ENCODE measurements at places on chromosomes 6 and 20. TPM values are rescaled to one million over a fixed set of nuclear protein-coding genes. Genes with fewer than 3 reads are reported as not detected.

GRCh38 chr6:134544737-134545136 is 226.8 kb upstream of the SGK1 start:
- no peaks in the 10 kb centered on the region for H3K4me1 ChIP-seq
- no peak overlapping the region for H3K27ac ChIP-seq
- H3K4me3 ChIP-seq = no peak overlapping the region
- no peaks in the 10 kb centered on the region for H3K27me3 ChIP-seq
- H3K36me3 ChIP-seq = no peaks in the 10 kb centered on the region
- DNase-seq = no peak

DNA sequence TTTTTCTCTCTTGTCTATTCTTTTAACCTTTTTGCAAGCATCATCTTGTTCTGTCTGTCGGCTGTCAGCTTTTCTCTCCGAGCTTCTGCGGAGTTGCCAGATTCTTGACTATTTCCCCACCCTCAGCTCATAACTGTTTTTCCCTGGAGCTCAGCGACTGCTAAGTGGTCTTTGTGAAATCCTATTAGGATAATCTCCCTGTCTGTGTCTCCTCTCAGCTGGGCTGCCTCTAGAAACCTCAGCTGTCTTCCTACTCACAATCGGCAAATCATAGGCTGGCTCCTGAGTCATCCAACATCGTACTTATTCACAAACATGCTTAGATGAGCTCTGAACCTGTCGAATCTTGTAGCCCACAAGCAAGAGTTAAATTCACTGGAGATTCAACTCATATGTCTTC is 332.3 kb downstream of the PTPRT start:
- H3K36me3 ChIP-seq = no peaks in the 10 kb centered on the region
- no peaks in the 10 kb centered on the region for H3K4me1 ChIP-seq
- DNase-seq = no peak
- H3K27ac ChIP-seq = no peak overlapping the region

- H3K36me3 ChIP-seq = no peaks in the 10 kb centered on the region
- DNase-seq = no peak
- H3K4me1 ChIP-seq = no peaks in the 10 kb centered on the region
- no peak overlapping the region for H3K27ac ChIP-seq
- H3K4me3 ChIP-seq = no peak overlapping the region
These were observed 11.5 kb upstream of the PDYN start for GRCh38 chr20:2005359-2005758.

DNA sequence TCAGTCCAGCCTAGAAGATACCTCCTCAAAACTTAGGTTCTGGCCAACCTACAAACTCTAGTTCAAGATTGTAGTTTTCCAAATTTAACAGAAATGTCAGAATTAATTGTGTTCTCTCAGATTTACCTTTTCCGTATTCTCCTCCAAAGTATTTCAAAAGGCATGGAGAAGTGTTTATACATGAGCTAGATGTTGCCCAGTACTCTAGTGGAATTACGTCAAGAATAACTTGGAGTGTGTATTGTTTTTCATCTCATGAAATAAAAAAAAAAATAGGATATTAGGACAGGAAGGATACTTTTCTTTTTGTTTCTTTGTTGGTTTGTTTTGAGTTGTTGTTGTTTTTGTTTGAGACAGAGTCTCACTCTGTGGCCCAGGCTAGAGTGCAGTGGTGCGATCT is 32.3 kb upstream of the MARCKS start:
- H3K4me1 ChIP-seq = no peaks in the 10 kb centered on the region
- H3K27me3 ChIP-seq = peaks cover 3% of the 10 kb centered on the region
- no peak overlapping the region for H3K27ac ChIP-seq
- no peak for DNase-seq

DNA sequence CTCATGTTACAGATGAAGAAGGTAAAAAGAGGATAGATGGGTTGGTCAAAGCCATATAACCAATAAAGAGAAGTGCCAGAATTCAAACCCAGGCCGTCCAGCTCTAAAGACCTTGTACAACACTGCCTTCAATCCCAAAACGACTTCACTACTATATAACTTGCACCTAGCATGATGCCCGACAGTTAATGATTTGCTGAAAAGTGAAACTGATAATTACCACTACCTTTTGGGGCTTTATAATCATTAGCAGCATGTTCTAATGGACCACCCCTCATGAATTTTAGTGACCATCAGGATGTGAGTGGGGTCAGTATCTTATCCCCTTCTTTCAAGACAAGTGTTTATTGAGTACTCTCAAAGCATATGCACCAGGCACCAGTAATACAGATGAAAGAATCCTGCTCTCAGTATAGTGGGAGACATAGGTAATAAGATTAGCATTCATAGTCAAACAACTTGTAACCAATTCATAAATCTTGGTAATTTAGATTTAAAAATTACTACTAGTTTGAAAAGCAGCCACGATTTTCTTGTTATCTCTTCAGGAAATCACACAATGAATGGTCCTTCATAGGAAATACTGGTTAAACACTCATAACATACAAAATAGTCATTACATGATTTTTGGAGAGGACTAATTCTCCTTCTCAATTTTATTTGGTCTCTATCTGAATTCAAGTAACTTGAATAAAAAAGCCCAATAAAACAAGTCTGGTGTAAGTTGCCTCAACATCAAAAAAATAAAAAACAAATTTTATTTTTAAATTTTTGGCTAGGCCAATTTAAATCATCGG is 98.0 kb downstream of the EPB41L2 start:
- H3K4me1 ChIP-seq = no peaks in the 10 kb centered on the region
- H3K27ac ChIP-seq = no peak overlapping the region
- H3K4me3 ChIP-seq = no peak overlapping the region
- DNase-seq = no peak

GRCh38 chr6:85470023-85470410 is 20.1 kb downstream of the NT5E start:
- DNase-seq = no peak
- H3K27me3 ChIP-seq = peaks cover 17% of the 10 kb centered on the region
- no peaks in the 10 kb centered on the region for H3K36me3 ChIP-seq
- H3K4me1 ChIP-seq = peaks cover 8% of the 10 kb centered on the region

Gene LAMA5
- 4.3 TPM for total RNA-seq

DNA sequence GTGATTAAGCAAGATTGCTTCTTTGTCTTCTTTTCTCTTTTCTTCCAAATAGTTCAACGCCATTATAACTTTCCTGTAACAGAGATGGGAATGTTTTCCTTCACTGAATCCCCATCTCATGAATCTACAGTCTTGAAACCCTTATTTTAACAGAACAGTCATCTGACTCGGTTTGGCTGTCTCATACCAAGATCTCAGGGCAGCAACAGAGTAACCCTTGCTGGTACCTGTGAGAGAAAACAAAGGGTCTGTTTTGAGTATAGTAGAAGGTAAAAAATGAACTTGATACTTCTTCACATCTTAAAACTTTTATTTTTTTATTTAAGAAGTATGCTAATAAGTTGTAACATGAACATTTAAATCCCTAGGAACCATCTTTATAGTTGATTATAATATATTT is 19.6 kb upstream of the DSE start:
- H3K36me3 ChIP-seq = no peaks in the 10 kb centered on the region
- no peak overlapping the region for H3K4me3 ChIP-seq
- no peak for DNase-seq
- no peaks in the 10 kb centered on the region for H3K27me3 ChIP-seq

Gene BPI
- not detected for total RNA-seq

- H3K4me1 ChIP-seq = peaks cover 8% of the 10 kb centered on the region
- H3K27me3 ChIP-seq = no peaks in the 10 kb centered on the region
- H3K4me3 ChIP-seq = no peak overlapping the region
- H3K36me3 ChIP-seq = no peaks in the 10 kb centered on the region
- H3K27ac ChIP-seq = no peak overlapping the region
These were observed 47.7 kb downstream of the AKAP7 start for GRCh38 chr6:131182991-131183425.

GRCh38 chr6:75493400-75494064 is at the start of gene FILIP1:
Gene FILIP1, minus strand, starts transcription at chr6:75493800. Its CDS starts 78,828 bp downstream, at chr6:75414972.
- H3K27me3 ChIP-seq = peaks cover 7% of the 10 kb centered on the region
- no peaks in the 10 kb centered on the region for H3K36me3 ChIP-seq
- DNase-seq = no peak
- H3K4me3 ChIP-seq = no peak within 1 kb of the TSS
- H3K27ac ChIP-seq = no peak within 1 kb of the TSS
- H3K4me1 ChIP-seq = peaks cover 3% of the 10 kb centered on the region

Gene MYLK4
- total RNA-seq = 0.88 TPM

GRCh38 chr6:8683204-8683603 is 247.9 kb upstream of the SLC35B3 start:
- DNase-seq = no peak
- no peak overlapping the region for H3K4me3 ChIP-seq
- H3K36me3 ChIP-seq = no peaks in the 10 kb centered on the region
- H3K4me1 ChIP-seq = no peaks in the 10 kb centered on the region
- no peak overlapping the region for H3K27ac ChIP-seq

- peaks cover 16% of the 10 kb centered on the region for H3K36me3 ChIP-seq
- H3K27me3 ChIP-seq = no peaks in the 10 kb centered on the region
- no peak overlapping the region for H3K27ac ChIP-seq
- peaks cover 8% of the 10 kb centered on the region for H3K4me1 ChIP-seq
- DNase-seq = no peak
These were observed 43.7 kb downstream of the FOXP4 start for GRCh38 chr6:41589636-41590622.

DNA sequence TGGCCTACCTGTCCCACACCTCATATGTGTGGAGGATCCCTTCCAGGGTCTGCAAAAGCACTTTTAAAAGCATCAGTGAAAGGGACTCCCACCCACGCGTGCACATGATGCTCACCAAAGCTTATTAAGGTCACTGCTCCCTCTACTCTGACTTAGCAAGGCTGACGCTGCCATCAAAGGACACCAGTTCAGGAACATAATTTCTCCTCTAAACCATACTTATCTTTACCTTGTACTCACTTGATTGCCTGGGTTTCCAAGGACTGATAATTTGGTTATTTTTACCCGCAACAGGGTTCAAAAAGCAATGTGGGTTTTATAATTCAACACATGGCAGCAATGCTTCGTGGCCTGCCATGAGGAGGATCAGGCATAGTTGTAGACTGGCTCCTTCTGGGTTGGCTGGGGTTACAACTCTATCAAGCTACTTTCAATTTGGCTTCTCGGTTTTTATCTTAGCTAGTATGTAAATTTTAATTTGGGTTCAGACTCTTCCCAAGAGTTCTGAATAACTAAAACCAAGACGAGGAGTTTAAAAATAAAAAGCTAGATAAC is 52.2 kb upstream of the EMILIN3 start:
- no peak overlapping the region for H3K4me3 ChIP-seq
- no peaks in the 10 kb centered on the region for H3K4me1 ChIP-seq
- peaks cover 86% of the 10 kb centered on the region for H3K36me3 ChIP-seq

DNA sequence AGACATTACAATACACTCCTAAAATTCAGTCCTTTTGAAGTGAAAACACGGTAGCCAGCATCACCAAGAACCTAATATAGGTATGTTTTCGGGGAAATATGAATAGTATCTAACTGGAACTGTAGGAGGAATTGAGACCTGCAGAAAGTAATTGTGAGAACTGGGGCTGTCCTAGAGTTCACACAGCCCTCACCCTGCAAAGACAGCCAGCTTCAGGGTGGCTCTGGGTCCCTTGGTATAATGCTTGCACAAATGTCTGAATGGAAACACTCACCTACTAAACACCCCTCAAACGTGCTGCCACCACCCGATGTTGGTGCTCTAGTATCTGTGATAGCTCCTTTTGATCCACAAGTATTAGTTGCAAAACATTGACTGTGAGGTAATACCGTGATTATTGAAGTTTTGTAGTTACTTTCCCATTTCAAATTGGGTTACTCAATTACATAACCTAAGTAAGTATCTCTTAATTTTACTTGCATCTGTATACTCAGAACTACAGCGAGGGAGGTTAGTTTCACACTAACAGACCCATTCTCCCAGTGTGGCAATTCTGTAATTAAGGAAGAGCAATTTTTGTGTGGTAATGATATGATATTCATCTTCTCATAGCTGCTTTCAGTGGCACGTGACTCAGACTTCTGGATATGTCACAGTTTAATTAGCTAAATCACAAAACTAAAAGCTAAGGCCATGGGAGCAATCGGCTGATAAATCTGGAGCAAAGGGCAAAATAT is 129.5 kb downstream of the INSM1 start:
- H3K27ac ChIP-seq = no peak overlapping the region
- no peak for DNase-seq
- no peaks in the 10 kb centered on the region for H3K27me3 ChIP-seq
- no peaks in the 10 kb centered on the region for H3K4me1 ChIP-seq

Gene PROKR2
- total RNA-seq = not detected

- peak overlapping the region; percentile 93 for H3K4me3 ChIP-seq
- DNase-seq = peak; percentile 95
- H3K4me1 ChIP-seq = peaks cover 15% of the 10 kb centered on the region
- H3K36me3 ChIP-seq = no peaks in the 10 kb centered on the region
These were observed 590 bp downstream of the HIVEP2 start for GRCh38 chr6:142944124-142945048.

- no peak overlapping the region for H3K27ac ChIP-seq
- H3K36me3 ChIP-seq = no peaks in the 10 kb centered on the region
- no peak overlapping the region for H3K4me3 ChIP-seq
- H3K4me1 ChIP-seq = no peaks in the 10 kb centered on the region
- no peaks in the 10 kb centered on the region for H3K27me3 ChIP-seq
- no peak for DNase-seq
These were observed 30.8 kb downstream of the KIF16B start for GRCh38 chr20:16542477-16542876.

DNA sequence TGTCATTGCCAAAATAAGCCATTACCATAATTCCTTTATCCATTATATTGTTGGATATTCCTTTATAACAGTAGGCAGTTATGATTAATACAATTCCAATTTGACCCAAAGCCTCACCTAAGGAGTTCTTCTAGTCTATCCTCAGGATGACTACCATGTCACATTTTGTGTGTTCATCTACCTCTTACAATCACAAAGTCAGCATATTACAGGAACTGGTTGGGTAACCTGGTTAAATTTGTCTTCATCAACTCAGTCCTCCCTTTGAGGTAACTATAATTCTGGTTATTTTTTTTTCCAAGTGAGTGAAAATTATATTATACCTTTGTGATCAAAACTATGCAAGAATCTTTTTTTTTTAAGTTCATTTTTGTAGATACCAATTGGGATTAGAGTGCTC is 540.5 kb downstream of the BTBD3 start:
- no peaks in the 10 kb centered on the region for H3K4me1 ChIP-seq
- H3K4me3 ChIP-seq = no peak overlapping the region
- no peak overlapping the region for H3K27ac ChIP-seq
- H3K27me3 ChIP-seq = no peaks in the 10 kb centered on the region
- DNase-seq = no peak
- no peaks in the 10 kb centered on the region for H3K36me3 ChIP-seq

All from natural killer cell (primary cell).